ENCODE measurements at places on chromosomes 16 and 17. TPM values are rescaled to one million over a fixed set of nuclear protein-coding genes. Genes with fewer than 3 reads are reported as not detected.

The C17orf78 gene
- not detected for total RNA-seq

The RHBDF1 gene
- total RNA-seq = 0.76 TPM

The NAGS gene
- 0.91 TPM for total RNA-seq

The LITAFD gene
- not detected for total RNA-seq

The GPR179 gene
- total RNA-seq = not detected

The CDH16 gene
- total RNA-seq = not detected

The TAC4 gene
- total RNA-seq = not detected

The ETV4 gene
- 7.7 TPM for total RNA-seq
